ENCODE measurements at places on chromosomes 6 and 20.

- no peak for DNase-seq
Measured at GRCh38 chr6:96925290-96925687, 761 bp downstream of the KLHL32 start.

DNA sequence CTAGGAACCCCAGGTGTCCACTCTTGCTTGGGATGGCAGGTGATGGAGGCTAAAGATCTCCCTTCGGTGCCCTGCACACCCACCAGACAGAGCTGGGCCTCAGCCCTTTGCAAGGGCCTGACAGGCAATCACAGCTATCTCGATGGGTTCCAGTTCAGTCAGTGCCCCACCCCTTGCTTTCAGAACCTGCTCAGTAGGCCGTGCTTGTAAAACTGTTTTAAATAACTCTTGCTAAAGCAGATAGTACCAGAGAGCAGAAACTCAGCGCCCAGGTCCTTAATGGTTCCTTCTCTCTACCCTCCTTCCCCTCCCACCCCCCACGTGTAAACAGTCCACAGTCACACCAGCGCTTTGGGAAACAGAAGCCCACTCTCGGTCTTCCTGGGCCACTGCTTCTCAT is 39.2 kb downstream of the C6orf132 start:
- DNase-seq = no peak

GRCh38 chr6:168232989-168233874 is 86.3 kb downstream of the DACT2 start:
- DNase-seq = no peak

DNA sequence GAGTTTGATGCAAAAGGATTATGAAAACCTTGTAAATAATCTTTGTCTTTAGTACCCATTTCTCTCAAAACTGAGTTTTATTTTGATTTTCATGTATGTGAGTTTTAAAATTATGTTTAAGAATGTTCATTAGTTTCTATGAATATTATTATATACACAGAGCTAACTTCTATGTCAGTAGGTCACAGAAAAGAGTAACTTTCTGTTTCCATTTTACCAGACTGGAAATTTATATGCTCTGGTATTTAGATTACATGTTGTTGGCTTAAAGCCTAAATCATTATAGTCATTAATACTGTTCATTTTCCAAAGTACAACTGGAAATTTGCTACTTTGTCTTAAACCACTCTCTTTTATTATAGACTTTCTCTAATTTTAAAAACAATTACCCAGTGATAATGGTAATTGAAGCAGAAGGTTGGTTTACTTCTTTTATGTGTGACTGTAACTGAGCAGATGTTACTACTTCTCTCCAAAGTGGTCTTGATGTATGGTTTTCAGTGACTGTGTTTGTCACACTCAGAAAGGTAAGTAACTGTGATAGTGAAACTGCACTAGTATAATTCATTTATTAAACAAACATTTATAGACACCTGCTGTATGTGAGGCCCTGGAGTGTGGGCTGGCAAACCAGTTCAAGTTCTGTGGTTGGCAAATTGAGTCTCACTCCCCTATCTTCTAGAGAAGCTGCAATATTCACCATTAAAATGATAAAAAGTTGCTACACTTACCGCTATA is 13.2 kb downstream of the CRYBG1 start:
- no peak for DNase-seq

- DNase-seq = no peak
Measured at GRCh38 chr6:108524528-108525248, 36.0 kb upstream of the FOXO3 start.

DNA sequence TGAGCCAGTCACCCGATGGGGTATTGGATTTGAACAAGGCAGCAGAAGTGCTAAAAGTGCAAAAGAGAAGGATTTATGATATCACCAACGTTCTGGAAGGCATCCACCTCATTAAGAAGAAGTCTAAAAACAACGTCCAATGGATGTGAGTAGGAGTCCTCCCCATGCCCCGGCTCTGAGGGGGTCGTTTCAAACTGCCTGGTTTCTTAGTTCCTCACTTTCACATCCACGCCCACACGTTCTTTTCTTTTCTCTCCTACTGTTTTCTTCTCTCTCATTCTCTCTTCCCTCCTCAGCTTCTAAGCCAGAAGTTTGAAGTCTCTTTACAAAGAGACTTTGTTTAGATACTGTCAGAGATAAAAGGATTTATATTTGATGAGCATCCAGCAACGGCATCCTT is 53.0 kb upstream of the CDKAL1 start:
- DNase-seq = no peak
